ENCODE measurements at places on chromosomes 7 and 10. TPM values are rescaled to one million over a fixed set of nuclear protein-coding genes. Genes with fewer than 3 reads are reported as not detected.

HOXA5 gene
- 0.28 TPM for total RNA-seq

RSPH10B2 gene
- total RNA-seq = not detected

AKR1C2 gene
- total RNA-seq = not detected

DYNC1I1 gene
- total RNA-seq = not detected

RADIL gene
- not detected for total RNA-seq

SDK1 gene
- 0.24 TPM for total RNA-seq

AOC1 gene
- total RNA-seq = not detected

MMD2 gene
- total RNA-seq = not detected

LIPJ gene
- not detected for total RNA-seq

ALOX5 gene
- 3.9 TPM for total RNA-seq

GRCh38 chr10:70096705-70097420 lies 35.8 kb downstream of the AIFM2 start:
- DNase-seq = no peak

DNA sequence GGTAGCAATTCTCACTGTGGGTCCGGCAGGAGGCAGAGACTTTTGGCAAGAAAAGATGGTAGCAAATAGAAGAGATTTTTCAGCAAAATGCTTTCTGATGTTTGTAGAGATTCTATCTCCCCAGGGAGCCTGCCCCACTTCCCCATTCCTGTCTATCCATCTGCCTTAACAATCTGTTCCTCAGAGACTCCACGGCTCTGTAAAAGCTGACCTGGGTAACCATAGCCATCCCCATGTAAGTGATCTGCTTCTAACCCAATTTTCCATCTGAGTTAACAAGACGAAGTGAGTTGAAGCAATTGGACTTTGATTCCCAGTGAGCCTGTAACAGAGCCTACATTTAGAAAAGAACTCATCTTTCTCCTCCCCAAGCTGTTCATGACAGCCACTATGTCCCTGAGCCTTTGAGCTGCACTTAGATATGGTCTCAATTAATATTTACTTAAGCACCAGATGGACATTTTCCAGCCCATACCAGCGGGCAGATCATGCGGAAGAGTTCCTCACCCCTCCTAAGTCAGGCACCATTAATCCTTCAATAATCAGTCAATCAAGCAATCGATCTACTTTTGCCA lies 896.1 kb downstream of the CCSER2 start:
- DNase-seq = no peak

- no peak for DNase-seq
Measured at GRCh38 chr7:112079673-112080072, 126.5 kb downstream of the DOCK4 start.

- no peak for DNase-seq
Measured at GRCh38 chr7:25805027-25805687, 346.8 kb upstream of the NFE2L3 start.

DNA sequence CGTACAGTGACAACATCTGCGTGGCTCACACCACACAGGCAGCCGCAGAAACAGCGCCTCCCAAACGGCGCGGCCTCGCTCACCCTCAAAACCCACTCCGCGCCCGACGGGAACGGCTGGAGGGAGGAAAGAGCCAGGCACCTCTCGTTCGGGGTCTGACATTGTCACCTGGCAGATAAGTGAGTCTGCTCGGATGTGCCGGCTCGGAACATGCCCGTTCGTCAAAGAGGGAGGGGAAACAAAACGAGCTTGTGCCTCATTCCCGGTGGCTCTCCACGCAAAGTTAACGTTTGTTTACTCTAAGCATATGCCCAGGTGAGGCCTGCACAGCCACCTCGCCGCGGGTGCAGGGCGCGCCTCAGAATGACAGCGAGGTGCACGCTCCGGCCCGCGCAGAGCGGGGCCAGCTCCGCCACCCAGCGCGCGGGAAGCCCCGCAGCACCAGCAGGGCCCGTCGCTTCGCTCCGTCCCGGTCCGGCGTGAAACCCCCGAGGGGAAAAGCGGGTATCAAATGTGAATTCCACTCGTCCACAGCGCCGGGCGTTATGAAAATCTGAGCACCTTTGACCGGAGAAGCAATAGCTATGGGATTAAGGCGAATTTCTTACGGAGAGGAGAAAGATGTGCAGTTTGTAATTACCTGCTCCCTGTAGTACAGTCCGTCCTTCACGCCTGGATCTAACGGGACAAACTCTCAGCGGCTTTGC lies 13.1 kb downstream of the CNPY1 start:
- DNase-seq = no peak

DNA sequence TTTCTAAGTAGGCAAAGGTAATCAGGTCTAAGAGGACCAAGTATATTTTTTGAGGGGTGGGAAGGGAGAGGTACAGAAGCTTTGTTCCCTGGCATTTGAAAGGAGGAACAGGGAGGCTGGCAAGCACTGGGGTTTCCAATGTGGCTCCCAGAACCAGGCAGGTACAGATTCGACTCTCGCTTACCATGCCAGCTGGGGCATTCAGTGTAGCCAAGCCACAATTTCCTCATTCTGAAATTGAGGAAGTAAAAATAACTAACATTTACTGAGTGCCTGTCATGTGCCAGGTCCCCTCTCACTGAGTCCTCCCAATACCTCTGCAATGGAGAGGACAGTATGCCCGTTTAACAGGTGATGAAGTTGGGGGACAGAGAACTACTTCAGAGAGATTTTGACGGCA lies 45.9 kb upstream of the BET1 start:
- no peak for DNase-seq

DNA sequence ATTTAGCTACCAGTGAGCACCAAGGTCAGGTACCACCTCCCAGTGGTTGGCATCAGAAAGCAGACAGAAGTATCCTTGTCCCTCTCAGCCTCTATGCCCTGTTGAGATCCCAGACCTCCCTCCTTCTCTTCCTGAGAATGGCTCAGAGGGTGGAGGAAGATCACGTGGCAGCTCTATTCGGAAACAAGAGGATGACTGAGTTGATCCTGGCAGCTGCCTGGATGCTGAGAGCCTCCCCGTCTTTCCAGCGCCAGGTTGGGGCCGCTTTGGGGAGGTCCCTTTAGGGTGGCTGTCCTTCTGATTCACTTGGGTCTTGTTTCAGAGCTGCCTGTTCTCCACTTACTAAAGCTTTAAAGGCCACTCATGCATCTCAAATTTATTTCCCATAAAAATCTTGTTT lies 36.9 kb upstream of the NPFFR1 start:
- DNase-seq = no peak

DNA sequence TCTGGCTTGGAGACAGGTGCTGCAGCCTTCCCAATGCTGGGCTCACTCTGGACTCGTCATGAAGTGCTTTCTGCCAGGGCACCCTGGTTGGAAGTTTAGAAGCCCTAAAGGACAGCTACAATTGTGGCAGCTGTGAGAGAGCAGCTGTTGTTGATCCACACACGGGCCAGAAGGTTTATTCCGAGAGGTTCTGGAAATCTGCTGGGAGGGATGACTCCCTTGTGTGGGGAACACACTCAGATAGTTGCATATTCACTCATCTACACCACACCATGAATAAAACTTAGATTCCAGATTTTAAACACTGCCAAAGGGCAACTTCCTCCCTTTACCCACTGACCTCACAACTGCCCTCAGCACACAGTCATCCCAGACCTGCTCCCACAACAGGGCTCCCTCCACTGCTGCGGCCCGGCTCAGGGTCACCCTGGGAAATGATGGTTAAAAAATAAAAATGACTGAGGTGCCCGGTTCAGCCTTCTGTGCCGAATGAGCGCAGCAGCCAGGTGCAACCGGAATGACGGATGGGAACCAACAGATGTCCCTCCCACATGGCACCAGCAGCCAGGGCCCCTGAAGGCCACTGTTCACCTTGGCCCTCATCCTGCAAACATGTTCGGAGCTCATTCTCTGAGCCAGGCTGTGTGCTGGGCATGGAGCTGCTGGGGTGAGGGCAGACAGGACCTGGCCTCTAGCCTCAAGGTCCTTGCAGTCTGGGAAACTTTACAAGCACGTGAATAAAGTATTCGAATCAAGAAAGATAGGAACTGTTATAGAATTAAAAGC lies 40.2 kb downstream of the ASB13 start:
- DNase-seq = no peak

DNA sequence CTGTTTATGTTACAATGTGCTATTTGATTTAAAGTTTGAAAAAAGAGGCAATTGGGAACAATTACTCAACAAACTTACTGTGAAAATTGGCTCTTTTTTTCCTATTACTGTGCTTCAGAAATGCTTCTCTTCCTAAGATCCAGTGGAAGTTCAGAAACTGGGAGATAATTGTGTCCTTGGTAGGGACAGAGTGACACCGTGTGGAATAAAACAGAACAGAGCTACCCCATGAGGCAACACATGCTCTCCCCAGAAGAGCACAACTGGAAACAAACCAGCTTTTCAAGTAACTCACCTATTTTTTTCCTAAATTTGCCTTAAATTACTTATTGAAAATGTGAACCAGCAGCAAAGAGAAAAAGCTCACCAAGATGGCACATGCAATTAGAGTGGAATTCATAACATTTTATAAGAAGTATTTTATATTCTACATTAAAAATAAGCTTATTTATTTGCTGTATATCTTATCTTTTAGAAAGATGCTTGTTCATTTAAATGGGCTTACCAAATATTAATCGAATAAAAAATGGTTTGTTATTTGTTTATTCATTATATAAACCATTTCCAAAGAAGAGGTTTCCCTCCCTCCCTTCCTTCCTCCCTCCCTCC lies 346.1 kb upstream of the ANKRD30A start:
- no peak for DNase-seq

- DNase-seq = no peak
Measured at GRCh38 chr10:49598164-49598856, 11.8 kb upstream of the SLC18A3 start.

DNA sequence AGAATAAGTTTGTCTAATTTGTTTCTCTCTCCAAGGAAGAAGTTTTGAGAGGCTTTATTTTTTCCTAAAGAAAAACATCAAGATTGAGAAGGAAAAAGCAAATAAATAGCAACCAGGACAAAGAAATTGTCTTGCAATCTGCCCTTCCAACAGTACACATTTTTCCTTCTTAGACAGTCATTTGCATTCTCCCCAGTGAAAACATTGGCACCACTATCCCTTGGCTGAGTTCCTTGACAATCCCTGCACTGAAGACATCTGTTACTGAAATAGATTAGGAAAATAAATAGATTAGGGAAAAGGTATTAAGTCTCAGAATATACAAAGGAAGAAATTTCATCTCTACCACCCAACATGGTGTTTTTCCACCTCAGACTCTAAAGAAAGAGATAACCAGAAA lies 12.2 kb upstream of the TMEM243 start:
- DNase-seq = no peak

DNA sequence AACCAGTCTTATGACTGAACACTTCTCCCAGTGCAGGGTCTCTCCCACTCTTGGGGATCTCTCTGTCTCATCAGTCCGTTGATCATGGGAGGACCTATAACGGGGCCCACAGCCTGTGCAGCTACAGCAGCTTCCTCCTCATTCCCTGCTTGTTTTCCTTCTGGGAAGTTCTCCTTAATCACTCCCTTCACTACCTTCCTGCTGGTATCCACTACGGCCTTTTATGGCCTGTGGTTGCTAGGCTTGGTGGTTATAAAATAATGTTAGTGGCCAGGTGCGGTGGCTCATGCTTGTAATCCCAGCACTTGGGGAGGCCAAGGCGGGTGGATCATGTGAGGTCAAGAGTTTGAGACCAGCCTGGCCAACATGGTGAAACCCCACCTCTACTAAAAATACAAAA lies 3.5 kb upstream of the ZNF282 start:
- no peak for DNase-seq

DNA sequence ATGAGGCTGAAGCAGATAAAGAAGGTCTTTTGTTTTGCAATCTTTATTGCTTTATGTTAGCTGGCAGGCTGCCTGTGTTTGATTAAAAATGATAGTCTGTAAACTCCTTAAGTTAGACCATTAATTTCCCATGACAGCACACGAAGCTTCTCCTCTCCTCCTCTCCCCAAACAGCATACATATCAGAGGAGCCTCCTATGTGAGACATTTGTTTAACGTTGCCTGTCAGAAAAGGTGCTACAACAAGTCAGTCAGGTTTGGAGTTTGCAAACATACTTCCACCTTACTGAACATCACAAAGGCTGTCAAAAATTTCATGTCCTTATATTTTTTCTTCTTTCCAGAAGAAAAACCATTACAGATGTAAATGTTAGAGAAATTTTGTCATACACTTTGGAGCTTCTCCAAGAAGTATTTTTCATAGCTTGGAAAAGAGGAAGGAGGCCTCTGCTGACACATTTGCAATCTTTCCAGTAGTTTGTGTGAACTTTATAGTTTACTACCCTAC lies 393.1 kb downstream of the EXOC4 start:
- DNase-seq = no peak

DNA sequence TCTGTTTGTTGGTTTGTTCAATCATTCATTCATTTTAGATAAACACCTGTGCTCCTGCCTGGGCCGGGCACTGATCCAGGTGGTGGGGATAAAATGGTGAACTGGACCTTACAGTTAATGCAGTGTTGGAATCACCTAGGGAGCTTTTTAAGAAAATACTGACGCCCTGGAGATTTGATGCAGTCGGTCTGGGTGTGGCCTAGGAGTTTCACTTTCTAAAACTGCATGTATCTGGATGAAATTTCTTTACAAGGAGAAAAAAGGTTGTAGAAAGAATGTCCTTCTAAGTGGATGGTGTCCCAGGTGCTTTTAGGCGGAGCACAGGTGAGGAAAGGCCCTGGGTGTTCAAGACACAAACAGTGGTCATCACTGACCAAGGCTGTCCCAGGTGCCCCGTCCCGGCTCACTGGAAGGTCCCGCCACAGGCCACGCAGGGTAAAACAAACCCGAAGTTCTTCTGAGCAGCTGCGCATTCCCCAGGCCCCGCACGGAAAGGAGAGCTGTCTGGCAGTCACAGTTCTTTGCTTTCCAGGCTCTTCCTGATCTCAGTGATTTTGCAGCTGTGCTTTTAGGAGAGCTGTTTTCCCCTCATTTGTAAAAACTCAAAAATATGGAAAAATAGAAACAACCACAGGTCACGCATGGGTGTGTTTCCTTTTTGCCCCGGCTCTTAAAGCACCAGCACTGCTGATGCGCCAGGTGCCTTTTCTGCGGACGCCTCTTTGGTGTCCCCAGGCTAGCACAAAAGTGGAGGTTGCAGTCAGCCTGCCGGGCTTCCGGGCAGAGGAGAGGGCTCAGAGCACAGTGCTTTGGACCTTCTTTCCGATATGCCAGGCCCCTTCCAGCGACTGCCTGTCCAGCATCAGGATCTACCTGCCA lies 161.9 kb downstream of the GRK5 start:
- no peak for DNase-seq

DNA sequence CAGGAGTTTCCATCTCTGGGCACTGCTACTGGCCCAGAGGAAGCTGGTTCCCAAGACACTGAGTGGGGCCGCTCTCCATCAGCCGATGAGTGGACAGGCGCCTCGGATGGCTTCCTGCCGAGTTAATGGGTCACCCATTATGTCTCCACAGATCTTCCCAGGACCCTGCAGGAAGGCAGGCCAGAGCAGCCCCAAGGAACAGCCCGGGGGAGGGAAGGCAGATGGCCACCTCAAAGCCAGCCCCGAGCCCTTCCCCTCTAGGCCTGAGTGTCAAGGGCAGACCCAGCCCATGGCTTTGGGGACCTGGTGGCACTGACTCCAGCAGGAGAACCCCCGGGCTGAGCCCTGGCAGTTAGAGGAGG lies 3.4 kb upstream of the LFNG start:
- DNase-seq = no peak

GRCh38 chr7:28442540-28443420 lies 30.5 kb downstream of the CREB5 start:
- DNase-seq = no peak

GRCh38 chr10:12413369-12413711 lies 64.0 kb downstream of the CAMK1D start:
- DNase-seq = no peak

Data from CD8-positive, alpha-beta T cell (primary cell).